GM12878 (cell line): ENCODE measurements at places on chromosomes 5 and 9. TPM values are rescaled to one million over a fixed set of nuclear protein-coding genes. Genes with fewer than 3 reads are reported as not detected.

The SSNA1 gene
- 84.8 and 88.3 TPM in 2 replicates for total RNA-seq

GRCh38 chr5:113039934-113040285, 63.3 kb downstream of the DCP2 start:
- no peak for DNase-seq

GRCh38 chr5:11224436-11225187, 463.6 kb upstream of the DAP start:
- no peak for DNase-seq

DNA sequence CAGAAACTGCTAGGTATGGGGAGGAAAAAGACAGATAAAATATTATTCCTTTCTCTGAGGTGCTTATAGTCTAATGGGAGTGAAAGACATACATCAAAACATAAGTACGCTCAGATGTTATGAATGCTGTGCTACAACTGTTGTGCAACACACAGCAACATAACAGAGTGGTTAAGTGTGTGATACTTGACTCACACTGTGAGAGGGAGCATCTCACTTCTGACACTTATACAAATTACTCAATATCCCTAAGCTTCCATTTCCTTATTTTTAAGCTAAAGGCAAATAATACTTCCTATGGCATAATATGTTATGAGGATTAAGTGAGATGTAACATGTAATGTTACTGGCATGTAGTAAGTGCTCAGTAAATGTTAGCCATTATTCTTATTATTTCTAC, 110.6 kb upstream of the FER start:
- no peak for DNase-seq

- DNase-seq = no peak
Observed at GRCh38 chr5:38329132-38329715, 70.9 kb downstream of the EGFLAM start.

GRCh38 chr5:41843456-41844370, 26.5 kb downstream of the OXCT1 start:
- DNase-seq = no peak

GRCh38 chr5:146043722-146044121, 61.7 kb downstream of the PLAC8L1 start:
- no peak for DNase-seq
